ENCODE measurements at places on chromosomes 3 and 15.
A peak's percentile ranks its signal among the peaks of the same experiment; 100 is the strongest.

- DNase-seq, result no peak
These were observed 17.5 kb downstream of the ABCF3 start for GRCh38 chr3:184203526-184203925.

DNA sequence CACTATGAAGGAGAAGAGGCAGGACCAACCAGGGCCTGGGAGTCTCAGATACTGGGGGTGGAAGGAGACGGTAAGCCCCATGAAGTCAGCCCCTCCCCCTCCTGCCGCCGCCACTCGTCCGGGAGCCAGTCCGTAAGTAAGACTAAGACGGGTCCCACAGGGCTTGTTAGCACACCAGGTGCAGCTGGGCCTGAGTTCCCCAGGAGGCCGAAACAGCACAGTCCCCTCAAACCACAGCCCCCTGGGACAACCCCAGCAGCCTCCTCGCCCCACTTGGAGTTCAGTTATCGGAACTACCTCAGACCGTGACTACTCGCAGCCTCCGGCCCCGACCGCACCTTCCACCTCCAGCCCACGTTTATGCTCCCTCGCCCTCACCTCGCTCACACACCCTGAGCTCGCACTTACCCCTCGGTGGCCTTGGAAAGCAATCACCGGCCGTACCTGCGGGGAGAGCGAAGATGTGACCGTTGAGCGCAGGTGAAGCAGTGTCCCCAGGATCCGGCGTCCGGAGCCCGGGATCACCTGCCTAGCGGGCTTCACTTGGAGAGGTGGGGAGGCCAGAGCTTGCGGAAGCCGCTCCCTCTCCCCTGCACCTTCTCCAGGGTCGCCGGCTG is 557 bp downstream of the ELL3 start:
- DNase-seq, result no peak

DNA sequence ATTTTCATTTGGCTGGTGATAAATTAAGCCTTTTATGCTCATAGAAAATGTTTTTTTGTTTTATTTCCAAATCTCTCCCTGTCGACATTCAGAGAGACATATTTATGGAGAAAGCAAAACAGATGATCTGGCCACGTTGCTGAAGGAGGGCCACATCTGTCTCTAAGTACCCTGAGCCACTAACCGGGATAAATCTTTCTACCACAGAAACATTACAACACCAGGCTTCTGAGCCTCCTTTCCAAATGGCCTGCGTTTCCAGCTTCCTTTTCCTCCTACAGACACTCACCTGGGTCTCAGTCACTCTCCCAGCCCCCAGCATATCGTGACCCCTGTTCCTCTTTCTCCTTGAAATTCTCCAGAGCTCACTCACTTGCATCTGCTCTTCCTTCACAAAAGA is 161.0 kb downstream of the ARRDC4 start:
- no peak for DNase-seq

DNA sequence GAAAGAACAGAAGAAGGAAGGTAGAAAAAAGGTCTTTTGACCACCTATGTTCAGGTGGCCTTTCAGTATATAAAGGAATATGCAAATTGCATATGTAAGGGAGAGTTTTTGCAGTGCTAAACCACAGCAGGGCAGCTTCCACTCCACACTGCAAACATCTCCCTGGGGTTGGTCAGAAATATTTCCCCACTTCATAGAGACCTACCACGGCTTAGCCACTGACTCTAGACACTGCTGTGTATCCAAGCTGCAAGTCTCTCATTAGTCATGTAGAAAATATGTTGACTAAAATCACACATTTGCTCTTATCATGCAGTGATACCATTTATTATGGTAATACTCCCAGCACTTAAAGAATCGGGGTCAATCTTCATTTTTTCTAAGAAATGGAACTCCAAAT is 214.9 kb upstream of the NR2F2 start:
- DNase-seq, result no peak

DNA sequence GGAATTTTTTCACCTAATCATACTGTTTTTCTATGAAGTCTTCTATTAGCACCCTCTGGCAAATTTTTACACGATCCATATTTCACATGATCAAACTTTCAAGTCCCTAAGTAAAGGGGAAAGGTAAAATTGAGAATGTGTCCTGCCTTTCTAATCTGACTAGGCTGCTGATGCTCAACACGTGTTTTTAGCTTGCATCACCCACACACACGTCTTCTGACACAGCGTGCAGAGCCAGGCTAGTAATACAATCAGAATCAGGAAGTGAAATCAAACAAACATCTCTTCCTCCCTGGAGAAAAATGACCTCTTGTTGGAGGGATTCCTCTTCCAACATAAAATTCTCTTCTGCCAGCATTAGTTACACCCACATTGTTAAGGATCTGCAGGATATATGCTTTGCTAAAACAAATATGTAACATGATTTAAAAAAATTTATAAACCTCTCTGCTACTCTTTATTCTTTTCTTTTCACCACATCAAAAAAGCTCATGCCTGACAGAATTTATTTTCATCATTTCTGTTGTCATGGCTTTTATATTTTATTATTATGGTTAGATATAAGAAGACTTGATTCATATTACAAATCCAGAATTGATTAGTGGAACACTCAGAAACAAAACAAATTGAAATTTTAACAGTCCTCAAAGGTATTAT is 122.4 kb downstream of the RAP2B start:
- DNase-seq, result peak; percentile 11

DNA sequence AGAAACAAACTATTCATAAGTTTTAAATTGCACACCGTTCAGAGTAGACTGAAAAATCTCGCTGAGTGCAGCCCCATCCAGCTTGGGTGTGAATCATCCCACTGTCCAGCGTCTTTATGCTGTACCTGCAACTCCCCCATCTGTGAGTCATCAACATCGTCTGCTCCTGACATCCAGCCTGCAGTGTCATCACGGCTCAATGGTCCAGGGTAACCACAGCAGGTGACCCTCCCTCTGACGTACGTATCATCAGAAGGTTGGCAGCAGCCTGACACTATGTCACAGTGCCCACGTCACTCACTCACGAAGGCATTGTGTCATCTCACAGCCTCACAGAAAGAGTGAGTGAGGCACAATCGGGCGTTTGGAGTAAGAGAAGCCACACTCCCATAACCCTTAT is 65.2 kb downstream of the TPRA1 start:
- DNase-seq, result no peak

- DNase-seq, result no peak
These were observed 10.6 kb upstream of the TNIK start for GRCh38 chr3:171470714-171471227.

GRCh38 chr3:15272426-15273196 is 59.8 kb downstream of the SH3BP5 start:
- no peak for DNase-seq

DNA sequence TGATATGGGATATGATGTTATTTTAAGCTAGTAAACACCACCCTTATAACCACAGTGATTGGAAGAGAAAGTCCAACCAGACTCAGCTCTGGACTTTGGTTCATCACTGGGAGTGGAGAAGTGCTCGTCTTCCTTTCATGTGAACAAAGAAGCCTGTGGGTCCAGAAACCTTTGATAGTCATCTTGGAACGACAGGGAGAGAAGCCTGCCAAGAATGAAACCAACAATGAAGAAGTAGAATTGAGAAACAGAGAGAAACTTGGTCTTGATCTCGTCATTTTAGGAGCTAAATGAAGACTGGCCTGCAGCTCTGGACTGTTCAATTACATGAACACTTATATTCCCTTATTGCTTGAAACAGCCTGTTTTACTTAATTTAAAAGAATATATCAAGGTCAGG is 13.1 kb upstream of the SLC35G2 start:
- no peak for DNase-seq
